Ureter (tissue), 1 donor: ENCODE measurements at places on chromosomes 2 and 18.

- DNase-seq: peak; percentile 90
Observed at GRCh38 chr2:11344342-11344955, at the start of gene ROCK2. Gene ROCK2 (minus strand): TSS chr2:11344636. CDS start chr2:11344136, 500 bp downstream.

- no peak for DNase-seq
Observed at GRCh38 chr2:69554568-69554967, 89.0 kb downstream of the AAK1 start.

- DNase-seq: peak; percentile 63
Observed at GRCh38 chr2:45652090-45653031, 886 bp downstream of the PRKCE start.

GRCh38 chr2:97999536-97999935 is 3.8 kb upstream of the TMEM131 start:
- no peak for DNase-seq

DNA sequence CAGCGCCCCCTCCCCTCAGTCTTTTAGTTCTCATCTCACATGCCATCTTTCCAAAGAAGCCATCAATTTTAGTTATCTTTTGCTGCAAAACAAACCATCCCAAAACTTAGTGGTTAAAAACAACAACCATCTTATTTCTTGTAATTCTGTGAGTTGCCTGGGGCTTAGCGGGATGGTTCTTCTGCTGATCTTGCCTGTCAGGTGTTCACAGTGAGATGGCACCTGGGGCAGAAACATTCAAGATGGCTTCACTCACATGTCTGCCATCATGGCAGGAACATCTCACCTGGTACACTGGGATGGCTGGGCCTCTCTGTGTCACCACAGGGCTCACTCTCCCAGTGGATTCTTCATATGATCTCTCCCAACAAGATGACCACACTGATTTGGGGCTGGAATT is 144.5 kb upstream of the MSH6 start:
- no peak for DNase-seq

DNA sequence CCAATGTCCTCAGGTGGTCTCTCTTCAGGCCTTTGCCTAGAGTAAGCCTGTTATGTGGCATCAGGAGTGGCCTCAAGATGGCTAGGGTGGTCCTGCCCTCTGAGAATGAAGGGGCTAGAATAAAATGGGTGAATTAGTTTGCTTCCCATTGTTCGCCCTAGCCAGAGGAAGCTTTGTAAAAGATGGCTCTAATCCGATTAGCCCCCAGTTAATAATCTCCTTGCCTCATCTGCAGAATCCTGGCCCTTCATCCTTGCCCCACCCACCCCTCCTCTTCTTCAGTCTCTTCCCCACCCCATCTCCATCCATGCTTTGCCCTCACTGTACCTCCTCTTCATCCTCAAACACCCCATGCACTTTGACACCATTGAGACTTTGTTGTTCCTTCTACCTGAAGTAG is 57.4 kb upstream of the LGALSL start:
- DNase-seq: no peak

GRCh38 chr2:9895669-9896590 is 52.7 kb downstream of the TAF1B start:
- no peak for DNase-seq

- no peak for DNase-seq
Observed at GRCh38 chr2:229740279-229740678, 25.9 kb upstream of the DNER start.

GRCh38 chr18:35949903-35950627 is 22.4 kb upstream of the RMP24 start:
- DNase-seq: peak; percentile 63

DNA sequence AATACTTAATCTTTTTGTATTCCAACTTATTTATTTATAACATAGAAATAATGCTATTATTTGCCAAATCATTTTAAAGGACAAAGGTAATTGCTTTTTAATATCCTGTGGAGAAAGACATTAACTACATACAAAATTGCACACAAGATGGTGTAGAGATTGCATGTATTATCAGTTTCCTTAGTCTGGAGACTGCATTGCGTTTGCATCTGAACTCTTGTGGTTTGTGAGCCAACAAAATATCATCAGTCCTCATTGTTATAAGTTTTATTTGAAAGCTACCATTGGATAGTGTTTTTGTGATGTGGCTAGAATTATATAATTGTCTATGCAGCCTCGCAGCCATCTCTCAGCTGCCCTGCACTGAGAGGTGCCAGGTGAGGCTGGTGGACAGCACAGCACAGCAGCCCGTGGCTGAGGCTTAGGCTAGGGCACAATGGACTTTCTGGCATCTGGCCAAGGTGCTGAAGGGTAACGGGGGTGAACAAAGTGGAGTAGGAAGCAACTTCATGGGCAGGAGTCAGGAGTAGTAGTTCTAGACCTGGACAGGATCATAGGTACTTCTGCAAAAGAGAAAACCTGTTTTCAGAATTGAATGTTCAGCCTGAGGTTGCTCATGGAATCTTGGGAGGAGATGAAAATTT is 15.1 kb downstream of the RASGRP3 start:
- DNase-seq: no peak

DNA sequence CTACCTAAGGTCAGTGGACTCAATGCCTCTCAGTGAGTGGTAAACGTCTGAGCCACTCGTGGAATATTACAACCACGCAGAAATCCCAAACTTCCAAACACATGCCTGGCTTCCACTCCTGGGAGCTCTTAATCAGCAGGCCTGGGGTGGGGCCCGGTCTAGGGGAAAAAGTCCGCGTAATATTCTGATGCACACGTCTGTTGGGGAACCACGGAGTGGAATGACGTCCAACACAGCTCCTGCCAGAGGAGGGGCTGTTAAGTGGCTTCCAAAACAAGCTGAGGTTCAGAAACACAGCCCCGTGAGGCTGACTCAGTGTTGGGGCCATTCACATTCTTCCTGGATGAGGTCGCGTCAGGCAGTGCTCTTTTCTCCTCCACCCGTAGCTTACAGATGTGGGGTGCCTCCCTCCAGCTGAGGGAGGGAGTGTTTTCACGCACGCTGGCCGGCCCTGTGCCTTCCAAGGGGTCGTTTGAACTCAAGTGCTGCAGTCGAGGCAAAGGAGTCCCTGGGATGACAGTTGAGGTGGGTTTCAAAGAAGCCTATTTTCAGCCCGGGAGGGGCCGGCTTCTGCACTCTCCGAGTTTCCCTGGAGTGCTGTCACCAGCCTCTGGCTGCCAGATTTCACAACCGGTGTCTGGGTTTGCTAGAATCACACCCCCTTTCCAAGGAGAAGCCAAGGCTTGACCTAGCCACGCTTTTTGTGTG is 73.1 kb downstream of the ACKR3 start:
- peak; percentile 86 for DNase-seq

- DNase-seq: no peak
Observed at GRCh38 chr2:233414273-233414654, 60.0 kb downstream of the DGKD start.

DNA sequence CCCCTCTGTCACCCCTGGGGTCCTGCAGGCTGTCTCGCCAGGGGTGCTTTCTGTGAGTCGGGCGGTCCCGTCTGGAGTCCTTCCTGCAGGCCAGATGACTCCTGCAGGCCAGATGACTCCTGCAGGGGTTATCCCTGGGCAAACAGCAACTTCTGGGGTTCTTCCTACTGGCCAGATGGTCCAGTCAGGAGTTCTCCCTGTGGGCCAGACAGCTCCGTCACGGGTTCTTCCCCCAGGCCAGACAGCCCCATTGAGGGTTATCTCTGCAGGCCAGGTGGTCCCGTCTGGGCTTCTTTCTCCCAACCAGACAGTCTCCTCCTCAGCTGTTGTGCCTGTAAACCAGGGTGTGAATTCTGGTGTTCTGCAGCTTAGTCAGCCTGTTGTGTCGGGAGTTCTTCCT is 27.6 kb downstream of the ADNP2 start:
- no peak for DNase-seq

GRCh38 chr18:78562531-78562961 is 417.1 kb upstream of the SALL3 start:
- peak; percentile 22 for DNase-seq

- DNase-seq: no peak
Observed at GRCh38 chr2:136407117-136407951, 289.4 kb upstream of the CXCR4 start.

DNA sequence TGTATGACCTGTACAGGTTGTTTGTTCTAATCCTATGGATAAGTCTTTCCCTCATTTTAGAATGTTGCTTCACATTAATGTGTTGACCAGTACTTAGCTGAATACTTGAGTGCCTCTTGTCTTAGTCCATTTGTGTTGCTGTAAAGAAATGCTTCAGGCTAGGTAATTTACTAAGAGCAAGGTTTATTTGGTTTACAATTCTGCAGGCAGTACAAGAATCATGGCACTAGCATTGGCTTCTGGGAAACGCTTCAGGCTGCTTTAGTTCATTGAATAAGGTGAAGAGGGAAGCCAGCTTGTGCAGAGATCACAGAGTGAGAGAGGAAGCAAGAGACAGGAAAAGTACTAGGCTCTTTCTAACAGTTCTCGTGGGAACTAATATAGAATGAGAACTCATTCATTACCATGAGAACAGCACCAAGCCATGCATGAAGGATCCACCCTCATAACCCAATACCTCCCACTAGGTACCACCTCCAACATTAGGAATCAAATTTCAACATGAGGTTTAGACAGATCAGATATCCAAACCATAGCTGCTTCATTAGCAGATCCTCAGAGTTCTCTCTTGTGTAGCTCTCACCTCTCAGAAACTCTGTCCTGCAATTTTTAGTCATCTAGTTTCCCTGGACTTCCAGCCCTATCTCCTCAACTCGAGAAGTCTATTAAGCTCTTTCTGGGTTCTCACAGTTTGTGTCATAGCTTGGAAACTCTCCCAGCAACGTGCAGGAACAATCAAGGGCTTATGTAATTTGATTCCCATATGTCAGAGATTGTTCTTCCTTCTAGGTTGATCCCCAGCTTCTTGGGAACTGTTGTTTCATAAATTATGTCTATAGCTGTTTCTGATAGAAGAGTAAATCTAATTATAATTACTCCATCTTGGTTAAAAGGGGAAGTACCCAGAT is 2082.3 kb upstream of the CELF4 start:
- DNase-seq: no peak

DNA sequence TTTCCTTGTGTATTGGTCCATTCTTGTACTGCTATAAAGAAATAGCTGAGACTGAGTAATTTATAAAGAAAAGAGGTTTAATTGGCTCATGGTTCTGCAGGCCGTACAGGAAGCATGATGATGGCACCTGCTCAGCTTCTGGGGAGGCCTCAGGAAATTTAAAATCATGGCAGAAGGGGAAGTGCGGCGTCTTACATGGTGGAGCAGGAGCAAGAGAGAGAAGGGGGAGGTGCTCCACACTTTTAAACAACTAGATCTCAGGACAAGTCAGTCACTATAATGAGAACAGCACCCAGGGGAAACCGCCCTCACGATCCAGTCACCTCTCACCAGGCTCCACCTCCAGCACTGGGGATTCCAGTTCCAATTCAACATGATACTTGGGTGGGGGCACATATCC is 54.3 kb downstream of the MSH2 start:
- DNase-seq: no peak

GRCh38 chr2:133420788-133421187 is 147.5 kb downstream of the NCKAP5 start:
- no peak for DNase-seq

- no peak for DNase-seq
Observed at GRCh38 chr18:35142275-35142615, 98.6 kb upstream of the ZNF397 start.

DNA sequence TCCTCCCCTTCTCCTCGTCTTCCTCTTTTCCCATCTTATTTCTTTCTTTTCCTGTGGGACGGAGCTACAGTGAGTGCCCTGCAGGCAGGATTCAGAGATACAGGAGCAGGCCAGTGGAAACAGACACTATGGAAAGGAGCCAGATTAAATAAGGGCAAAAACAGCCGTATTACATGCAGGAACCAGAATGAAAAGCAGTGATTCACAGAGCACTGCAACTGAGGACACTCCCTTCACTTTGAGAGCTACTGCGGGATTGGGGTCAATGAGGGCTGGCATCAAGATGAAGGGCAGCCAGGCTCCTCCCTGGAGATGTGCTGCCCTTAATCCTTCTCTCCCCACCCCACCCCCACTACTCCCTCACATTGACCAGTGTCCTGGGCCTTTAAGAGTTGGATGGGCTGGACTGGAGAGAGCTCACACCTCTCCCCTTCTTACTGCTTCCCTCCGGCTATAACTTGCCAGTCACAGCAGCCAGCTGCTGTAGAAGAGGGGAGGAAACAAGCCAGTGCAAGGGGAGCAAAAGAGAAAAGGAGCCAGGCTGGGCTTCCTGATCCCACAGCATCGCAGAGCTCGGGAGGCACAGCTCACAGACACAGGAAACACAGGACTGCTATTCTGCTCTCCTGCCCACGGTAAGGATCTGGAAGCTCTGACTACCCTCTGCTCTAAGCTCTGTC is at the start of gene PLCD4:
Gene PLCD4, plus strand, starts transcription at position 464 of the 680 bp plus-strand sequence. CDS start 7,841 bp downstream, outside the sequence.
- peak; percentile 45 for DNase-seq

DNA sequence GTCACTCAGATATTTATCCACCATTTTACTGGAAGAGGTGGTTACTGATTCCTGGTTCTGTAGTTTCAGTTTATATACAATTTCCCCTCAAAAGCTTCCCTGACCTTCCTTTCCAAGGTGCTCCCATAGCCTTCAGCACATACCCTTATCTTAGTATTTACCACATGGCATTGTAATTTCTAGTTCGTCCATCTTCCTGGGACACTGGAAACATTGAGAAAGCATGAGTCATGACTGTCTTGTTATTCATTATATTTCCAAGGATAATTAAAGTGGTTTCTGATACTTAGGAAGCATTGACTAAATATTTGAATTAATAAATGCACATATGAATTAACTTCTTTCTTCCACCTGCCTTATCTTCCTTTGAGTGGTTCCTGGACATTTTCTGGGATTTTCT is 203.8 kb downstream of the ETAA1 start:
- no peak for DNase-seq

- DNase-seq: no peak
Observed at GRCh38 chr2:52128081-52128480, 1096.1 kb upstream of the NRXN1 start.

- no peak for DNase-seq
Observed at GRCh38 chr2:111633643-111634042, 250.3 kb downstream of the ANAPC1 start.

DNA sequence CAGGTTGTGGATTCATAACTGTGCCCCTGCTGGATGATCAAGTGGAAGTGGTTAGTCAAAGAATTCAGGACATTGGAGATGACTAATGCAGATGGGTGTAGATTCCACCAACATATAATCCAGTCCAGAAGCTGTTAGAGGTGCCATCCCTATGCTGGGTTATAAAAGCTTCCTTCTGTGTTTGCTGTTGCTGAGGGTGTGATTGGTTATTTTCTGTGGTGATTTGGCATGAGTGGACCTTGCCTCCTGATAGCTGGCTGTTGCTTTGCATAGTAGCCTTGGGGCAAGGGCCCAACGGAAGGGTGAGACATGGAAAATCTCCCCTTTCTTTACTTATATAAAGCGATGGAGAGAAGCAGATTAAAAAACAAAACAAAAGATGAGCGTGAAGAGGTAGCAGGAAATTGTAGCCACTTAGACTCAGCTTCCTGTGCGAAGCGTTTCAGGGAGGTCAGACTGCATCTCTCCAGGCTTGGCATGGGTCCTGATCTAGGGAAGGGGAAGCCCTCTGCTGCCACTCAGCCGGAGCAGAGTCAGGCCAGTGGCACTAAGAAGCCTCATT is 190.4 kb downstream of the FMNL2 start:
- DNase-seq: no peak

GRCh38 chr18:51196811-51197660 is 445 bp downstream of the MEX3C start:
- peak; percentile 73 for DNase-seq

GRCh38 chr2:86679036-86679435 is 41.1 kb upstream of the RMND5A start:
- DNase-seq: no peak

- DNase-seq: no peak
Observed at GRCh38 chr2:8587920-8588830, 93.7 kb upstream of the ID2 start.
